Neural progenitor cell (in vitro differentiated cells): ENCODE measurements at places on chromosomes 16 and 17.

DNA sequence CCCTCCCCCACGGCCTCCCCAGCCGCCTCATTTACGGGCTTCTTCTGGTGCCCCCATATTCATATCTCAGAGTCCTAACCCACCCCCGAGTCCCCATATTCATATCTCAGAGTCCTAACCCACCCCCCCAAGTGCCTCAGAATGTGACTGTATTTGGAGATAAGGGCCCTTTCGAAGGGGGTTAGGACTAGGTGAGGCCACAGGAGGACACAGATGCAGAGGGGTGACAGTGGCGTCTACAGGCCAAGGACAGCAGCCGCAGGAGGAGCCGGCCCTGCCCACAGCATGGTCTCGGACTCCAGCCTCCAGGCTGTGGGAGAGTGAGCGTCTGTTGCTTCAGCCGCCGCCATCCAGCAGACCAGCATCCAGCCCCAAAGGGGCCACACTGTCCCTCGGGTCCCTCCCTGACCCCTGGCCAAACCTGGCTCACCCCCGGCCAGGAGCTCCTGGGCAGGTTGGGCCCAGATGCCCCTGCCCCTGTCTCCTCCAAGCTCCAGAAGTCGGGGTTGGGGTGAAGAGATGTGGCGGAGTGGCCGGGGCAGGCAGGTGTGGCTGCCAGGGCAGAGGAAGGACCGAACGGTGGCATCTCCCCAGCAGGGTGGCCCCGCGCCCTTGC is 25.5 kb downstream of the CACNA1H start:
- no peak for DNase-seq

DNA sequence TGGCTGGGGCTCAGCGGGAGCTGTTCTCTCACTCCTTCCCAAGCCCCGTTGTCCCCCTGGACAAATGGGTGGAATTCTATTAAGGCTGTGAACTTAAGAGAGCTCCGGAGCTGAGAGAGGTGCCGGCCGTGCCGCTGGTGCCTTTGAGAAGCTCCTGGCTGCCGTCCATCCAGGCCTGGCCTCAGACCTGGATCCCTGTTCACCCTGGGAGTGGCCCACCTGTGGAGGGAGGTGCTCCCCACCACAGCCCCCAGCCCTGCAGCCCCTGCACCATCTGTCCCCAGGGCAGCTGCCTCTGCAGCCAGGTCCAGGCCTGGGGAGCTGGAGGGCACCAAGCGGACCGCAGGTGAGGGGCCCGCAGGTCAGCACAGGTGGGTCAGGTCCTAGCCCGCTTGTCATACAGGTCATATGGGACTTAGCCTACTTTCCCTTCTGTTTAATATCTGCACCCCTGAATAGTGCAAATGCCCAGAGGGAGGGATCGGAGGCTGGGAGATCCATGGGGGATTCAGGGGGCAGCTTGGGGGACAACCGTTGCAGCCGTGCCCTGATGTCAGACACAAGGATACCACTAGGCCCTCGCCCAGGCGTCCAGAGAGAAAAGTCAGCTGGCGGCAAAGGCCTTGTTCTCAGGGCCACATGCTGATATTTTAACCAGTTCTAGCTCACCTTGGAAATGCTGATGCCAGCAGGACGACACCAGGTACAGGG is 15.2 kb upstream of the METRNL start:
- no peak for DNase-seq

DNA sequence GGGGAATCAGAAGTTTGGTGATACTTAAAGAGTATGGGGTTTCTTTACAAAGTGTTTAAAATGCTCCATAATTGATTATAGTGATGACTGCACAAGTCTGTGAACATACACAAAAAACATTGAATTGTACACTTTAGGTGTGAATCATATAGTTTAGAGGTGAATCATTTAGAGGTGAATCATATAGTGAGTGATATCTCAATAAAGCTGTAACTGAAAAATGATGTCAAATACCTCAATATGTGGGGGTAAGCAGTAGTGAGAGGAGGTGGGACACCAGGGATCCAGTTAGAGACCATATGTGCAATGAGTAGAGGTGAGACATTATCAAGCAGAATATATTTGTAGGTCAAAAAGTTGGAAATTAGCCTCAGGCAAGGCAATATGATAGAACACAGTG is 264.5 kb downstream of the PMP22 start:
- no peak for DNase-seq

GRCh38 chr17:81000631-81001357 is 9.2 kb downstream of the CHMP6 start:
- DNase-seq: no peak

DNA sequence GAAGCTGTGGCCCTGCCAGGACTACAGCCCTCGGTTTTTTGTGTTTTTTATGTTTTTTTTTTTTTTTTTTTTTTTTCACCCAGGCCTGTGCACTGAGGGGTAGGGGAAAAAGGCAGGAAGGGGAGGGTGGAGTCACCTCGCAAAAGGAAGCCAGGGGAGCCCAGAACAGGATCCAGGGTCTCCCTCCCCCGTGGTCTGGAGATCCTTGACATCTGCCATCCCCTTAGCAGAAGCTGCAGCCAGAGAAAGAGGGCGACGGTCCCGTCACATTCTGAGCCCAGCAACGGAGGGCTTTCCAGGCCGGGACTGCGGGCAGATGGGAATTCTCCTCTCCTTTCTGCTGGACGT is 29.1 kb upstream of the PHOSPHO1 start:
- no peak for DNase-seq

GRCh38 chr17:46157443-46158062 is 35.7 kb downstream of the KANSL1 start:
- DNase-seq: no peak

GRCh38 chr17:73968680-73969079 is 234.8 kb upstream of the RPL38 start:
- no peak for DNase-seq

DNA sequence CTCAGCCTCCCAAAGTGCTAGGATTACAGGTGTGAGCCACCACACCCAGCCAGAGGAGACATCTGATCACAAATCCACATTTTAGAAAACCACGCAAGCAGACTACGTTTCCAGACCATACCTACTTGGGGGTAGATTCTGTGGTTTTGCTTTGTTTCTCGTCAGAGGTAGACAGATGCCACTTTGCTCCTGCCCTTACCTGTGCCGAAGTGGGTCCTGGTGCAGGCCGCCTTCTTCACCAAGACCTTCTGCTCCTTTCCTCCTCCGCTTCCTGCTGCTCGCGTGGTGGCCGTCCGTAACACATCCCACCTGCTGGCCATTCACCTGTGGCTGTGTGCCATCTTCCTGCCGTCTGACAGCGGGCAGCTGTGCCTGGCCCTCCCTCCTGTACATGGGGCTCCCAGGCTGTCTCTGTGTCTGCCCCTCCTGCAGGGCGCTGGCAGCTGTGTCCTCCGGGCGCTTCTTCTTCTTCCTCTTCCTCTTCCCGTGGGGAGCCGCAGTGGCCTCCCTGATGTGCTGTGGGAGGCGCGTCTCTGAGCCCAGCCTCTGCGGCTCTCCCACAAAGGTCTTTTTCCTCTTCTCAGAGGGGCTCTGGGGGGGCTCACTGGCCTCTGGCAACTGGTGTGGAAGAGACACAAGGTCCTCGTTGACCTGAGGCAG is 21.2 kb upstream of the CYTH1 start:
- DNase-seq: no peak

DNA sequence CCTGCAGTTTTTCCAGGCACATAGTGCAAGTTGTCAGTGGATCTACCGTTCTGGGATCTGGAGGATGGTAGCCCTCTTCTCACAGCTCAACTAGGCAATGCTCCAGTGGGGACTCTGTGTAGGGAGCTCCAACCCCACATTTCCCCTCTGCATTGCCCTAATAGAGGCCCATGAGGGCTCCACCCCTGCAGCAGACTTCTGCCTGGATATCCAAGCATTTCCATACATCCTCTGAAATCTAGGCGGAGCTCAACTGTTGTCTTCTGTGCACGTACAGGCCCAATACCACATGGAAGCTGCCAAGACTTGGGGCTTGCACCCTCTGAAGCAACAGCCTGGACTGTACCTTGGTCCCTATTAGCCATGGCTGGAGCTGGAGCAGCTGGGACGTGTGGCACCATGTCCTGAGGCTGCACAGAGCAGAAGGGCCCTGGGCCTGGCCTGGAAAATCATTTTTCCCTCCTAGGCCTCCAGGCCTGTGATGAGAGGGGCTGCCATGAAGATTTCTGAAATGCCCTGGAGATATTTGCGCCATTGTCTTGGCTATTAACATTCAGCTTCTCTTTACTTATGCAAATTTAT is 10.9 kb upstream of the MILR1 start:
- DNase-seq: no peak

DNA sequence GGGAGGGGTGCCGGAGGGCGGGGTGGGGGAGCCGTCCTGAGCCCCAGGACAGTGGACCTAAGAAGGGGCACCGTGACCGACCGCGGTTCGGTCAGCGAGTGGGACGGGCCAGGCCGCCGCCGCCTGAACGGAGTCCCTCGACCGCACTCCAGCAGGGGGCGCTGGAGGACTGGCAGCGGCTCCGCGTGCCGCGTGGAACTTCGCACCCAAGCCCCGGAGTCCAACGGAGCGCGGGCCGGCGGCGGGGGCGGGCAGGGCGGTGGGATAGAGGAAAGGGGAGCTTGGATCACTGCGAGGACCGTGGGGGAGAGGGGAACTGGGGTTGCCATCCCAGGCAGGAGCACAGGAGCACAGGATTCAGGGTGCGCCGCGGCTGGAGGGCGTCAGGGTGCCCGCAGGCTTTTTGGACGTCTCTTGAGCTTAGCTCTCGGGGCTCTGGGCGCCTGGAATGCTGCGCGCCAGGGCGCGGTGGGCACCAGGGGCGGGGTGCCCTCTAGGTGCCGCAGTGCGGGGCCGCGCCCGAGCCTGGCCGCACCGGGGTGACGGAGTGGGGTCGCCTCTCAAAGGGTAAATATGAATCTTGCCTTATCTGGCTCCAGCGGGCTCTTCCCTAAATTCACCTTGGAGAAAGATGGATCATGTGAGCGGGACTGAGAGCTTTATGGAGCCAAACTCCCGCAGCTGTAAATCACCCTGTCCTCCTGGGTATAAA is 379 bp upstream of the OTOP2 start:
- DNase-seq: peak; percentile 76

GRCh38 chr17:43365356-43365755 is 33.4 kb upstream of the ARL4D start:
- no peak for DNase-seq

- DNase-seq: no peak
These were observed 145.9 kb downstream of the BCAS3 start for GRCh38 chr17:60823515-60823914.

DNA sequence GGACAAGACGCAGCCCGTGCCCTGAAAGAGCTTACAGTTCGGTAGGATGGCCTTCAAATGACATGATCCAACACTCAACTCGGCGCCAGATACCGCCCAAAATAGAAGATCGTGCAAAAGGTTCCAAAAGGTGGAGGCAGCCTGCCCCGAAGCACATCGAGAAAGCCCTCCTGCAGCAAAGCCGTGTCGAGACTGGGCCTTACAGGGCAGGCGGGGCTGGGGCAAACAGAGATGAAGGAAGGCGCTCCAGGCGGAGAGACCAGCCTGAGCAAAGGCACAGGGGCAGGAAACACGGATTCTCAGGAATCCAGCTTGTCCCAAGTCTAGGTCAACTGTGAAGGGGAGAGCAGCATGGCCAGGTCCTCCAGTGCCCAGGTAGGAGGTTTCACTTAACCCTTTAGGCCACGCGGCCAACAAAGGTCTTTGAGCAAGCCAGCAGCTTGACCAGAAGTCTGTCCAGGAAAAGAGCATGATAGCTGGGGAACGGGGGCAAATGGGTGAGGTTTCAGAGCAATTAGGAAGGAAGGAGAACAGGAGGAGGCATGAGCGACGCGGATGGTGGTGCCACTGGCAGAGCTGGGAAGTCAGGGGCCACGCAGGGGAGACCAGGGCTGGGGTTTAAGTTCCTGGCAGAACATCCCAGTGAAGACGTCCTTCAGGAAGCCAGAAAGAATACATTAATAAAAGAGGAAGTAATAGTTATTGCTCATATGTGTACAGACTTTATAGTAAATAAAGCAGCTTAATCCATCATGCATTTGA is 21.2 kb upstream of the EIF1 start:
- no peak for DNase-seq

DNA sequence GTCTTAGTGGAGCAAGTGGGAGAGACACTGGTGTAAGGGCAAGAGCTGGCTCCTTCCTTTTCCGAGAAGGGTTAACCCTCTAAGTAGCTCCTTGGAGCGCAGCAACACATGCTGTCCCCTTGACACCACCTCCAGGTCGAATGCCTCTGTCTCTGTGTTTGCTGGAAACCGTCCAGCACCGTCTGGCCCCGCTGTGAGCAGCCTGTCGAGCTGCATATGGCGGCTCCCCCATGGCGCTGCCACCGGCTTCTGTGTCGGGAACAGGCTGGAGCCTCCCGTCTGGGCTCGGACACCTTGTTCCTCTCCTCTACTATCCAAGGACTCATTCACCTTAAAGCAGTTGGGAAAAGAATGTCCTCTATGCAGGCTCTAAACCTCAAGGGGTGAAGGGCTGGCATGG is 28.9 kb upstream of the WSCD1 start:
- DNase-seq: no peak

DNA sequence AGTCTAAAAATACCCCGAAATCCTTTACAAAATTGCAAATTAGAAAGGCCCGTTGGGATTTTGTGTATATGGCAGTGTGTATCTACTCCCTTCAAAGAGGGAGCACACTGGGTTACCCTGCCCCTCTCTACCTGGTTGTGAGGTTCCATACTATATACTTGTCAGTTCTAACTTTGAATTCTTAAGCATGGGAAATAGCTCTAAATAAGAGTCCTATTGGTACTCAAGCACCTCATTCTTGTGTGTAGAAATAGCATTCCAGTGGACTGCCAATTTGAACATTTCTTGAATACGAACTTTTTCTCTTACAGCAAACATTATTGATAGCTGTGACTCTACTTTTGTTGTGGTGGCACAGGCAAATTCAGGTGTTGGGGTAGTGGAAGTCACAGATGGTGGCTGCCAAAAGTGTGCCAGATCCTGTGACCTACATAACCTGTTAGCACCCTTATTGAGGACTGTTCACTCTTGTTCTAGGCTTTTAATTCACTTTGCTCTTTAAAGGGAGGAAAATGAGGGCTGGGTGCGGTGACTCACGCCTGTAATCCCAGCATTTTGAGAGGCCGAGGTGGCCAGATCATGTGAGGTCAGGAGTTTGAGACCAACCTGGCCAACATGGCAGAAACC is 16.1 kb downstream of the ESRP2 start:
- no peak for DNase-seq

DNA sequence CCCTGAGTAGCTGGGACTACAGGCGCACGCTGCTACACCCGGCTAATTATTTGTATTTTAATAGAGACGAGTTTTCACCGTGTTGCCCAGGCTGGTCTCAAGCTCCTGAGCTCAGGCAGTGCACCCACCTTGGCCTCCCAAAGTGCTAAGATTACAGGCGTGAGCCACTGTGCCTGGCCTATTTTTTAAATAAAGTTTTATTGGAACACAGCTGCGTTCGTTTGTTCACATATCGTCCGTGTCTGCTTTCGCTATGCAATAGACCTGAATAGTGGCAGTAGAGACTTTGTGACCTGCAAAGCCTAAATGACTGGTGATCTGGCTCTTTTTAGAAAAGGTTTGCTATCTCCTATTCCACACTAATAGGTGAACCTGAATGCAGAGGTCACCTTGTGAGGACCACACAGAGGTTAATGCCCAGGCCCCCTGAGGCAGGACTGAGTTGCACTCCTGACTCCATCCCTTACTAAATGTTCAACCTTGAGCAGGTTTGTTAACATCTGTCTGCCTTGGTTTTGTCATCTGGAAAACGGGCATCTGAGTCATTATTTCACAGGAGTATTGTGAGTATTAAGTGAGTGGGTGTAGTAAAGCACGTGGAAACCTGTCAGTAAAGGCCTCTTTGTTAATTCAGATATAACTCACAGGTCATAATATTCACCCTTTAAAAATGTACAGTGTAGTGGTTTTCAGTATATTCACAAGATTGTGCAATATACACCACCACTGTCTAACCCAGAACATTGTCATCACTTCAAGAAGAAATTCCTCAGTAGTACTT is 157.5 kb upstream of the CACNG5 start:
- no peak for DNase-seq

GRCh38 chr17:78291944-78292910 is 60.8 kb downstream of the TMEM235 start:
- no peak for DNase-seq
